ENCODE measurements at places on chromosomes 5 and 9.

- DNase-seq, result no peak
Measured at GRCh38 chr9:84059936-84060335, 79.3 kb downstream of the RMI1 start.

GRCh38 chr5:149418910-149419531, 39.9 kb upstream of the IL17B start:
- DNase-seq, result no peak

DNA sequence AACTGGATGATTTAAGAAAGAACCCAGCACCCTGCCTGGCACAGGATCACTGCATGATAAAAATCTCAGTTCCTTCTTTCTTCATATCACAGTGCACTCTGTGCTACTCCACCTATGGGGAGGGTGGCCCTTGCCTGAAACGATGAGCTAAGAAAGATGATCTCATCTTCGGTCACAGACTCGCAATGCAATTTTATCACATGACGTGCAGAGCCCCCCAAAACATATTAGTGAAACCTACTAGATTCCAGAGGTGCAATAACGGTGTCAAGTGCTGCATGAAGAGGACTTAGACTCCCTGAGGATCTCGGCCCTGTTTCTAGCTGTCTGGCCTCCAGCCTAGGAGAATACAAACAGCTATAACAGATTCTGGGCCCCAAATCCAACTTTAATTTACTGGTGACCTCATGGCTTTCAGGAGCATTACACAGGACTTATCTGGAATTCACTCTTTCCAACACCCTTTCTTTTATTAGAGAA, 104.0 kb downstream of the EBF1 start:
- no peak for DNase-seq

DNA sequence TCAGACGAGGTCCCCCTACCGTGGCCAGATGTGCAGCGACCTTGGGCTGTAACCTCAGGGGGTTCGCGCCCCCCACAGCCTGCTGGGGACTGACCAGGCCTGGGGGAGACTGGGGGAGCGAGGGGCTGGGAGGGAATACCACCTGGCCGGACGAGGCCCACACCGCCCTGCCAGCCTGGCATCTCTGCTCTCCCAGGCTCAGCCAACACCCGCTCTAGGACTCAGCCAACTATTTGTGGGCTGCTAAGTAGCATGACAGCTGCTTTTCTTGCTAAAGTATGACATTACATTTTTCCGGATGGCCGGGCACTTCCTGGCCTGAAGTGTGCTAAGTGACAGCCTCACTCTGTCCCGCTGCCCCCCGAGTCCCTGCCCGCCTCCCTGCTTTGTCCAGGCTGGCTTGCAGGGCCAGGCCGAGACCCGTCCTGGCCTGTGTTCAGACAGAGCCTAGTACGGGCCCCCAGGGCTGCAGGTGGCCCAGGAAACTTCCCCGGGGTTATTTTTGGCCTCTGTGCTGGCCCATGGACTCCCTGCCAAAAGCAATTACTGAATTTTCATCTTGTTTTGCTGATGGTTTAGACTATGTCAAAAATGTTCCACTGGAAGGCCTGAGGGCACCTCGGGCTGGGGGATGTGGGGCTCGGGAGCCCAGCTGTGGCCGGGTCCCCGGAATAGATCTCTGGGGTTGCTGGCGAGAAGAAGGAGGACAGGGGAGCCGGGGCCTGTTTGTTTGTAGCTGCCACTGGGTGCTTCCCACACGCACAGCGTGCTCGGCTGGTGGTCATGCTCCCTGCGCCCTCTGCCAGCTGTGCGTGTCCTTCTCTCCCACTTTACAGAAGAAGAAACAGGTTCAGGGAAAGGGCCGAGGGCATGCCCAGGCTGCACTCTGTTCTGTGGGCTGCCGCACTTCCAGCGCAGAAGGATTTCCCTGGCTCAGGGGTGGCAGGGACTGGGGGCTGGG, 13.4 kb upstream of the SLC2A6 start:
- DNase-seq, result no peak

DNA sequence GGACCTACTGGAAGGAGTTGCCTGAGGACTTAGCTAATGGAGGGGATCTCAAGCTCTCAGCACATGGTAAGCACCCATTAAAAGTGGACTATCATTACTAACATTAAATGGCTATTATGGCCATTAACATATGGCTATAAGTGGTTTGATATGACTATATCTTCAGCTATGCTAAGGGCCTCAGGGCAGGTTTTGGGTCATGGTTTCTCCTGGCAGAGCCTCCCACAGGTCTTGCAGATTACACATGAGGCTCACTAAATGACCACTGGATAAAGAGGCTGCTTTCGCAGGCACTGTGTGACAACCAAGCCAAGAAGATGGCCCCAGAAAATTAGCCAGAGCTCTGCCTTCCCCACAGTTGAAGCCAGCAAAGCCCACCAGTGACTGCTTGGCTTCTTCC, 15.4 kb downstream of the CCNJL start:
- no peak for DNase-seq

DNA sequence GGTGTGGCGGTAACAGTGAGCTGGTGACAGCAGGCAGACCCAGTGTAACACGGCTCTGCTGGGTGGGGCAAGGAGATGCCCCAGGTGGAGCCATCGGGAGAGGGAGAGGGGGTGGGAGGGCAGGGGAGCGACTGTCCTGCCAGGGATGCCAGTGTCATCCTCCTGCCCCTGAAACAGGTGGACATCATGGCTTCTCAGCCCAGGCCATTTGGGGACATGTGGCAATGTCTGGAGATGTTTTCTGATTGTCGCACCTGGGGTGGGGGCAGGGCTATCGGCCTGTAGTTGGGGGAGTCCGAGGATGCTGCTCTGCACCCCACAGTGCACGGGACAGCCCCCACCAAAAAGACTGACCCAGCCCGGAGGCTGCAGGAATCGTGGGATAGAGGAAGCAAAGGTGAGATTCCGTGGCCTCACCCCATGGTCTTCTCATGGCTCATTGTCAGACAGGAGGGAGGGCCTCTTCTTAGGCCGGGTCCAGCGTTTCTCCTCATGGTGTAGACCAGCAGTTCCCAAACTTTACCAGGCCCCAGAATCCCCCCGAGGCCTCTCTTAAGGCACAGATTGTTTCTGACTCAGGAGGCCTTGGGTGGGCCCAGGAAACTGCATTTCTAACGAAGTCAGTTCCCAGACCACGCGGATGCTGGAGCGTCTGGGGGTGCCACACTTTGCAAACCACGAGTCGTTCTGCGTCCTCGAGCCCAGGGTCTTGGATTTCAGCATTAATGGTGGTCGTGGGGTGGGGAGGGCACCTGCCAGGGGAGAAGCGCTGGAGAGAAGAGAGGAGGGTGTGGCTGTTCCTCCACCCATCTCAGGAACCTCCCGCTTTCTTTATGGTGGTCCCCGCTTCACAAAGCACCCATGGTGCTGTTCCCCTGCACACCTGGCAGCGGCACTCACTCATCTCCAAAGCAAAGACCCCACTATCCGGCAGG, 11.0 kb downstream of the COL5A1 start:
- no peak for DNase-seq

GRCh38 chr5:175753536-175754402, 95.9 kb downstream of the HRH2 start:
- no peak for DNase-seq

DNA sequence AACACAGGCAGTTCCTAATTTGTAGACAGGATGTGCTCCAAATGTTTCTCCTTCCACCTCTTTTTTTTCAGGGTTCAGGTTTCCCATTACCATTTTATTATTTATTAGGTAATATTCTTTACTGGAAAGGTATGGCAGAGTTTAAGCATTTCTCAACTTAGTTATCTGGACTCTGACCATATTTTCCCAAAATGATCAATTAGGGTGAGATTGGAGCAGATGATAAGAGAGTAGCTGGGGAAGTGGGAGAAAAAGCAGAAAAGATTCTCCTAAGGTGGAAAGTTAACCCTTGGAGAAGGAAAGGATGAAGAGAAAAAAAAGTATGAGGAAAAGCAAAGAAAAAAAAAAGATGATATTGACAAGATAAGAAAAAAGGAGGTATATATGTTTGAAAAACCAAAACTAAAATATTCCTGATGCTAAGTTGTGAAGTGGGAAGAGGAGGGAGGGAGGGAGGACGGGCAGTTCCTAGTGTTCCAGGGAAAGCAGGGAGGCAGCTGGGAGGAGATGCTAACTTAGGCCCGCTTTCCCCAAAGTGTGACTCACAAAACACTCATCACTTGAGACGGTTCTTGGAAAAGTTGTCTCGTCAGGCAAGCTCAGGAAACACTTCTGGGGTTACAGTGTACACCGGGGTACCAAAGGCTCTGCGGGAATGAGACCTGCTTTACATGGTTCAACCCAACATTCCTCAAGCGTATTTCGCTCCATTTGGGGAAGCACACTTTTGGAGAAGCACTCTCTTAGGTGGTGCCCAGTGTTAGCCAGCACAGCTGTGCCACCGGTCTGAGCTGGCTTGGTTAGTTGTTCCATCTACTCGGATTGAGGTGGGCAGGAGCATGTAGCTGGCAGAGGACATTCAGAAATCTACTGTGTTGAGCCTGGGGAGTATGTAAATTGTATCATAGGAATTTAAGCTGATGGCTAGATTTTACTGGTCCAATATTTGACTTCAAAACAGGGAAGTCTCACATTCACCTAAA, 35.1 kb downstream of the B4GALT1 start:
- DNase-seq, result peak; percentile 84

- peak; percentile 28 for DNase-seq
Measured at GRCh38 chr5:171152382-171152781, 156.7 kb upstream of the TLX3 start.

- DNase-seq, result no peak
Measured at GRCh38 chr5:169067751-169068173, 233.2 kb downstream of the SLIT3 start.

- peak; percentile 82 for DNase-seq
Measured at GRCh38 chr9:104961238-104961637, 33.3 kb upstream of the ABCA1 start.

DNA sequence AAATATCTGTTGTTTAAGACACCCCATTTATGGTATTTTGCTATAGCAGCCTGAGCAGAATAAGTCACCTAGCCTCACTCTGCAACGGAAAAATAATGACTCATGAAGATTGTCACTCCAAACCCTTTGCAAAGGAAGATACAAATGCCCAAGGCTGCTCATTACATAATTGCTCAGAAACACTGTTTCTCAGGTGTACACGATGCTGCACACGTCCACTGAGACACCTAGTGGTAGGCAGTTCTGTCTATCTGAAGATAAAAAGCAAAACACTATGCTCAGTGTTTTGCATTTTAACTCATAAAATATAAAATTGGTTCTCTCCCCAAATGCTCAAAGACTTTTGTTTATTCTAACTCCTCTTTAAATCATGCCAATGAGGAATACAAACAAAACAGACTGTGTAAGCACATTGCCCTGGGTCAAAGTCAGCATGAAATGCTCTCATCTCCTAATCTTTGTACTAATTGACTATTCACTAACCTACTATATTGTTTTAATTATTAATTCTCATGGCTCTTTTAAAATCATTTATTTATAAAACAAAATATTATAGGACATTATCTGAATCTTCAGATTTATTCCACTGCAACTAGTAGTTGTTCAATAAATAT, 7.7 kb upstream of the TSLP start:
- DNase-seq, result no peak

All from fibroblast of skin of abdomen (primary cell).